Stimulated activated naive CD4-positive, alpha-beta T cell treated with Interleukin-2 at 50 U/mL for 16 hours (primary cell): ENCODE measurements at places on chromosomes 5 and 9.

- DNase-seq = no peak
Measured at GRCh38 chr9:15377625-15378540, 44.8 kb upstream of the SNAPC3 start.

GRCh38 chr9:37727013-37727412, 26.6 kb upstream of the TRMT10B start:
- DNase-seq = no peak

DNA sequence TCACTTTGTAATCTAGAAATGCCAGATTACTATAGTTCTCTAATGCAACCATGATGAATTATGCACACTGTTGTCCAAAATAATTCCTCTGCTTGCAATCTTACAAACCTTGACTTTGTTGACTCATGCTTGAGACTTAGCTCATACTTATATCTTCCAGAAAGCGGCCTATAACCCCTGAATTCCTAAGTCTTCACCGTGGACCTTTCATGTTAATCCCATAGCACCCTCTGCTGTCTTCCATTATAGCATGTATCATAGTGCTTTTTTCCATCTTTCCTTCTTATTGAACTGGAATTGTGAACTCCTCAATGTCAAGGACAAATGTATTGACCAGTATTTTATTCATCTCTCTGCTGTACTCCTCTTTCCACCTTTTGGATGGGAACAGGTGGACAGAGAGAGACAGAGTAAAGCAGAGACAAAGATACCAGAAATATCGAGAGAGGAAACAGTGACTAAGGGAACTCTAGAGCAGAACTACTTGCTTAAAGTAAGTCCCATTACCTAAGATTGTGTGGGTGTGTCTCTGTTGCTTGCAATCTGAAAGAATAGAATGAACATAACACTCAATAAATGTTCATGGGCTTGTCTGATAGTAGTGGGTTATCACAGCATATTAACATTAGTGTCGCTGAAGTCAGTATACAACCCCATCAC, 110.0 kb downstream of the LURAP1L start:
- DNase-seq = no peak

GRCh38 chr5:172075656-172076055, 69.2 kb upstream of the FBXW11 start:
- no peak for DNase-seq

DNA sequence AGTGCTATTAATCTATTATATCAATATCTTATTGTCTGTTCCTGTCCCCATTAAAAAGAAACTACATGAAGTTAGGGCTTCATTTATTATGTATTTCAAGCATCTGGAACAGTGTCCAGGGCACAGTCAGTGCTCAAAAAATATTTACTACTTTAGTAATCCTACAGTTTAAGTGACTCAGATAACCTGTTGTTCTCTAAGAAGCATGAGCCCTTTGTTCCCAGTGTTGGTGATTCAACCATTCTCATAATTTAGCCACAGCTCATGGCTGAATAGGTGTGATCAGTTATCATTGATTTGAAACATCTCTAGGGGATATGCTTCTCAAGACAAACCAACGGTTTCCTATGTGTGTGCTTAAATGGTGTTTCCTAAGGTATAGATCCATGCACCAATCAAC, 292.7 kb downstream of the TMEM167A start:
- no peak for DNase-seq

DNA sequence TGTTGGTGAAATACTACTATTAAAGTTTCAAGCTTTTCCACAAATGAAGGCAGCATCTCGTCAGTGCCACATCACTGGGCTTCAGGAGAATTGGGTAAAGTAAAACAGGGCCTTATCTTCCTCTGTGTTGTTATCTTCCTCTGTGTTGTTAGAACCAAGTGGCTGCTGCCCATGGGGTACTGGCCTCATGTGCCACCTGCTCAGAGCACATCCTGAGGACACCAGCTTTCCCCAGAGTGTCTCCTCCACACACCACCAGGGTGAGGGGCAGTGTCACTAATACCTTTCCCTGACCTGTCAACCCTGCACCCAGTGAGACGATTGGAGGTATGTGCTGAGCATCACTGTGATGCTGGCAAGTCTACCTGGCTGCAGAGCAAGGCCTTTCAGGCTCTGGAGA, 499.9 kb downstream of the SEMA5A start:
- DNase-seq = no peak

DNA sequence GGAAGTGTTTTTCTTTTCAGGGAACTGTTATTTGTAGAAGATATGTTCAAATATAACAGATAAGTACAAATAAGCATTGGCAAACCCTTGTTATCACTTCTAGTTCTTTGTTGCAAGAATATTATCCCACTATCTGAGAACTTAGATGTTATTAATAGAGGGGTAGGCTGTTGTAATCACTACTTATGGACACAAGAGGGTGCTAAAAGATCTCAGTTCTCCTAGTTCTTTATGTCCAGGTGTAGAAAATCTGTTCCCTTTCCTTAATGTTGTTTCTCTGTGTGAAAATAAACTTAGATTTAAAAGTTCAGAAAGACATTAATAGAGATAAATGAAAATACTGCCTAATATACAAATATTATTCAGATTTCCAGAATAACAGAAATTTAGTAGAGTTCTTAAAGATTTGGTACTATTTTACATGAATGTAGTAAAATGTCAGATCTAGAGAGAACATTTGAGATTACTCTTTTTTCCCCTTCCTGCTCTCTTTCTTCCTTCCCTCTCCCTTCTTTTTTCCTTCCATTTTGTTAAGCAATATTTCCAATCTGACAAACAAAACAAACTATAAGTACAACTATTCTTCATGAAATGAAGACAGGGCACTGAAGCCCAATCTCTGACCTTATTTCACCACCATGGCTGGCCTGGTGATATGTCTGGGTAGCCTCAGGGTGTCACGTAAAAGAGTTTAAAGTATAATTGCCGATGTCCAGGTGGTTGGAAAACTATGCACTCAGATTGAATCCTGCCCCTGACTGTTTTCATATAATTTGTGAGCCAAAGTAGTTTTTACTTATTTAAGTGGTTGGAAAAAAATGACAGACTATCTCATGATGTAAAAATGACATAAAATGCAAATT, 43.6 kb upstream of the C5orf46 start:
- DNase-seq = no peak

GRCh38 chr5:175797521-175798038, 73.8 kb upstream of the CPLX2 start:
- no peak for DNase-seq
